Mammary epithelial cell (primary cell): ENCODE measurements at places on chromosomes 11 and 22. TPM values are rescaled to one million over a fixed set of nuclear protein-coding genes. Genes with fewer than 3 reads are reported as not detected.

The LIF gene
- total RNA-seq = 31.2 TPM

The KCNJ1 gene
- not detected in 2 replicates for total RNA-seq

The SAA4 gene
- not detected for total RNA-seq

The GTSE1 gene
- total RNA-seq = 4.4 and 22.3 TPM in 2 replicates

The BAD gene
- total RNA-seq = 52.2 TPM

The NXPE4 gene
- not detected in 2 replicates for total RNA-seq

The MAJIN gene
- total RNA-seq = not detected

The PRAME gene
- not detected in 2 replicates for total RNA-seq

The ACCSL gene
- not detected in 2 replicates for total RNA-seq

The KCTD21 gene
- total RNA-seq = 9.7 TPM

The CYB5R3 gene
- total RNA-seq = 80.4 TPM

The ACTN3 gene
- total RNA-seq = not detected in 2 replicates

The BEST1 gene
- 0.67 TPM for total RNA-seq

The OR52E6 gene
- total RNA-seq = not detected

The CTSD gene
- 548 and 550 TPM in 2 replicates for total RNA-seq

The NCAM1 gene
- total RNA-seq = 0.17 TPM

The C22orf39 gene
- total RNA-seq = 12.2 TPM

The OR52N1 gene
- total RNA-seq = not detected in 2 replicates

The PHF21A gene
- total RNA-seq = 34.1 and 38.1 TPM in 2 replicates

The PKP3 gene
- 248 TPM for total RNA-seq

The RASD2 gene
- total RNA-seq = 24.2 TPM

The UNC93B1 gene
- 22.0 TPM for total RNA-seq

The ZDHHC5 gene
- 81.7 TPM for total RNA-seq

The TEX12 gene
- total RNA-seq = 0.50 TPM

The TFIP11 gene
- total RNA-seq = 38.3 and 49.9 TPM in 2 replicates

The CNGA4 gene
- total RNA-seq = 0.35 and 0.38 TPM in 2 replicates

The CRYBB3 gene
- not detected for total RNA-seq

The CEP126 gene
- total RNA-seq = 2.2 TPM

The FAM180B gene
- total RNA-seq = not detected

The TTC28 gene
- 2.4 and 4.4 TPM in 2 replicates for total RNA-seq

The MN1 gene
- total RNA-seq = 1.5 TPM

The TPH1 gene
- total RNA-seq = 0.17 TPM

The OTOG gene
- total RNA-seq = not detected

The RASGRP2 gene
- total RNA-seq = 0.26 TPM in 1 of 2 replicates, not detected in the other

The UCP3 gene
- total RNA-seq = 1.2 TPM

The OR5P2 gene
- 11.3 TPM for total RNA-seq

The APOA4 gene
- not detected in 2 replicates for total RNA-seq

The EIF4ENIF1 gene
- 10.2 TPM for total RNA-seq

The MUC5B gene
- 0.17 TPM for total RNA-seq

The CDC45 gene
- 2.2 TPM for total RNA-seq

The POTEH gene
- not detected for total RNA-seq

The APOBEC3F gene
- total RNA-seq = 9.6 and 16.4 TPM in 2 replicates

The ANKK1 gene
- 2.3 TPM for total RNA-seq

The ZC3H12C gene
- 16.0 TPM for total RNA-seq

The YAP1 gene
- total RNA-seq = 234 TPM

The WBP2NL gene
- 0.19 and 0.48 TPM in 2 replicates for total RNA-seq

The DERL3 gene
- total RNA-seq = not detected

The SLC22A8 gene
- total RNA-seq = not detected in 2 replicates

The CELSR1 gene
- 69.5 TPM for total RNA-seq

The ART1 gene
- total RNA-seq = not detected in 2 replicates

The TSPAN18 gene
- not detected in 2 replicates for total RNA-seq

The KCNK7 gene
- total RNA-seq = 0.24 and 0.53 TPM in 2 replicates

The MYOD1 gene
- total RNA-seq = not detected in 2 replicates

The SLC2A11 gene
- total RNA-seq = 14.7 and 15.3 TPM in 2 replicates

The KRTAP5-7 gene
- not detected for total RNA-seq
